HepG2 (cell line): ENCODE measurements at places on chromosomes 2 and 18. TPM values are rescaled to one million over a fixed set of nuclear protein-coding genes. Genes with fewer than 3 reads are reported as not detected.

- DNase-seq: no peak
These were observed 22.2 kb upstream of the ZFP36L2 start for GRCh38 chr2:43248621-43249020.

- DNase-seq: no peak
These were observed 8.4 kb downstream of the ARL4C start for GRCh38 chr2:234488486-234488885.

Gene VWA3B
- total RNA-seq: not detected in 2 replicates

- DNase-seq: peak; percentile 89
These were observed 36.4 kb upstream of the ZBTB7C start for GRCh38 chr18:48445540-48445939.

GRCh38 chr2:24452502-24452885, 38.6 kb upstream of the NCOA1 start:
- DNase-seq: no peak

Gene ST3GAL5
- 1.3 TPM in 2 replicates for total RNA-seq

DNA sequence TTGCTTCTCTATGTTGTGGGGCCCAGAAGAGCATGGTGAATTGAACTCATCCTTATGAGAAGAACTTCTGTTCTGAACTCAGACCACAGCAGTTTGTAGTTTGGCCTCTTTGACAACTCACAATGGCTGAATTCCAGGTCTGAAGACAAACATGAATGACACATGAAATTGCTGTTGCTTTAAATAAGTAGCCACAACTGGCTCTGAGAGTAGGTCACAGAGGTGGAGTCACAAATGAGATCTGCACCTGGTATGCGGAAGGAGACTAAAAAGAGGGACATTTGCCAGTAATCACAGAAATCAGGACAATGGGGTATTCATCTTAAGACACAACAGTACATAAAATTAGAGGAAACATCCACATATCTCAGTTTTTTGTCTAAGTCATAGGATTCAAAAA, 290.3 kb upstream of the MMADHC start:
- DNase-seq: no peak

Gene DYNAP
- not detected in 2 replicates for total RNA-seq

DNA sequence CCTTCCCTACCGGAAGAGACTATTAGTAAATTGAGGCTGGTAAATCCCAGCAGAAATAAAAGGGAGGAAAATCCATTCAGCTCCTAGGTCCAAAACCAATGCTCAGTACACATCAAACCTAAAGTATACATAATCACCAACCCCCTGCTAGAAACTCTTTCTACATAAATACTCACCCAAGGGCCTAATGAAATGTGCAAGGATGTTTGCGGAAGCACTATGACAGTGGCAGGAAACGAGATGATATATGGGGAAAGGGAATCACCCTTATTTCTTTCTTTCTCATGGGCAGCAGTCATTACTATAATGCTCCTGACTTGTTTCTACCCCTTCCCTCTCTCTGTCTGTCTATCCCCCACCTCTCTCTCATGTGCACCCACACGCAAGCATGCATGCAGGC, 1.3 kb upstream of the SCTR start:
- DNase-seq: no peak

Gene INHA
- 1.9 and 4.1 TPM in 2 replicates for total RNA-seq

DNA sequence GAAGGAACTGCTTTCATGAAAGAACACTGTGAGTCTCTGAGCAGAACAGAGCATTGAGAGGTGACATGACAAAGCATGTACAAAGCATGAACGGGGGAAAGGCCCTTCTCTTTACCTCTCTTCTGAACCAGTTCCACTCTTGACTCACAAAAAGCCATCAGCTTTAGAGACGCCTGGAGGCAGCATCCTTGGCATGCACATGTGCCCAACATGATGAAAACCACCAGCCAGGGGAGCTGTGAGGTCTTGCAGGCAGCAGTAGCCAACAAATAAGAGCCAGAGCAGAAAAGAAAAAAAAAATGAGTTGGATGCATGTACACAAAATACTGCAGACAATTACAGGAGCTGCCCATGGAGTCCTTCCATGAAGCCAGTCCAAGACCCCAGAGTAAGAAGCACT, 95.5 kb upstream of the AGAP1 start:
- no peak for DNase-seq

DNA sequence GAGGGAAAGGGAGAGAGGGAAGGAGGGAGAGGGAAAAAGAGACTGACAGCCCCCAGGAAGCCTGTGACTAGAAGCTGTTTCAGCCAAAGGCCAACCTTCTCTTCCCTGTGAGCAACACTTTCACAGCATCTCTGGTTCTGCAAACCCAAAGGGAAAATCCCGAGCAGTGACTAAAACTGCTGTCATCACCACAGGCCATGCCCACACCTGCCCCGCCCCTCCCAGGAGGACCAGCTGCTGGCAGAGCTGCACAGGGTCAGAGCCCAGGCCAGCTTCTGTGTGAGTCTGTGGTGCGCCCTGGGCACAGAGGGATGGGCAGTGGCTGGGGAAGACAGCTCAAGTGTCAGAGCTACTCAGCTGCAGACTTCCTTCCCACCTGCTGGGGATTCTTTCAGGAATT, 64.9 kb upstream of the OTOS start:
- no peak for DNase-seq

DNA sequence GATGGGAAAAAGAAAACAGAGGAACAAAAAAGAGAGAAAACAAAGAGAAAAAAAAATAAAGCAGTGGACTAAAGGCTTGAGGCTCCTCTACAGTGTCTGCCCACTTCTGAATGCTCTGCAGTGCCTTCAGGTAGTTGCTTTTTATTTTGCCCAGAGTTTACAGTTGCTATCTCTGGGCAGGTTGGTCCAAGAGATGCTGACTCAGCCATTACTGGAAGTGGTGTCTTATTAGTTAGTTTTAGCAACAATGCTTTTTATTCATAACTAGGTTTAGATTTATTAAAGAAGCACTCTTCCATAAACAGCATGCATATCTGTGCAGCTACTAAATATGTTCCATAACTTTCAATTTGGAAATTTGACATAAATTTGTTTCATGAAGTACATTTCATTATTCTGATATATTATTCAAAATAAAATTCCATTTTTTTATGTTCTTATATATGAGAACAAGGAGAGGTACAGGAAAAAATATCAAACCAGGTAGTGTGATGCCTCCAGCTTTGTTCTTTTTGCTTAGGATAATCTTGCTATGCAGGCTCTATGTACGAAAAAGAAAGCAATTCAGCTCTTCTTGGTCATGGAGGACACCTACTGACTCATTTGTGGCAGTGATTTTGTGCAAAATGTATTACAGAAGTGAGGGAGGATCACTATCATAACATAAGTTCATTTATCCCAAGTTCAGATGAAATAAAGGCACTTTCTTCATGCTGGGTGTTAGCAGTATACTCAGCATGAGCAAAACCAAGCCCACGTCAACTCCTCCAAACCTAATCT, 69.5 kb downstream of the RPIA start:
- DNase-seq: no peak
